CD14-positive monocyte (primary cell): ENCODE measurements at places on chromosomes 2 and 18.

GRCh38 chr2:36756438-36756837 lies 59.9 kb downstream of the VIT start:
- no peak for DNase-seq

GRCh38 chr2:128280901-128281321 lies 37.8 kb downstream of the HS6ST1 start:
- DNase-seq: peak; percentile 5

GRCh38 chr2:212537726-212538304 lies 787 bp downstream of the ERBB4 start:
- DNase-seq: no peak

GRCh38 chr2:160251569-160251968 lies 51.5 kb upstream of the ITGB6 start:
- no peak for DNase-seq

DNA sequence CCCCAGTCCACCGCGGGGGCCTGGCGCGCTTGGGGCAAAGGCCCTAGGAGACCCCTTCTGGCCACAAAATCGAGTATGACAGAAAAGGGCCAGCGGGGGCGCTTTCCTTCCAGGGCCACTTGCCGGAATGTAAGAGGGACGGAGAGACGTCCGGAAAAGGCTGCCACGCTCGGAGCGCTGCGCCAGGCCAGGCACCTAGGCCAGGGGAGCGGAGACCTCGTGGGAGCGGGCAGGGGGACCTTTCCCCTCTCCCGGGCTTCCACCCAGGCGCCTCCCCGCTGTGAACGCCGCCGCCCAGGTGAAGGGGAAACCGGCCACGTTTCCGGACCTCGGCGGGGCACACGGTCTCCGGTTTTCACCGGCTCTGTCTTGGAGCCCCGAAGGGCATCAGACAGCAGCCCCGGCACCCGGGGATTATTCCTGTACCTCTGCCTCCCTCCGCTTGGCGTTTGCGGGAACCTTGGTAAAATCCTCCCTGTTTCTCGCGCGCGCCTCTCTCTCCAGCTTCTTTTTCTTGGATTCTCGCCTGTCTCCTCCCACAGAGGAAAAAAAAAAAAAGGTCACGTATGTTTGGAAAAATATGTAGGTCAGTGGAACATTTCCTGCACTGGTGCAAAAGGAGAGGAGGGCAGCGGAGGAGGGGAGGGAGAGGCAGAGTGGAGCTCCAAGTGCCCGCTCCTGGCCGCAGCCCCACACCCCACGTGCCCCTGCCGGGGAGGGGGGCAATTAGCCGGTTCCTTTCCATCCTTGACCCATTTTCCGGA lies 1.2 kb upstream of the NPAS2 start:
- no peak for DNase-seq

DNA sequence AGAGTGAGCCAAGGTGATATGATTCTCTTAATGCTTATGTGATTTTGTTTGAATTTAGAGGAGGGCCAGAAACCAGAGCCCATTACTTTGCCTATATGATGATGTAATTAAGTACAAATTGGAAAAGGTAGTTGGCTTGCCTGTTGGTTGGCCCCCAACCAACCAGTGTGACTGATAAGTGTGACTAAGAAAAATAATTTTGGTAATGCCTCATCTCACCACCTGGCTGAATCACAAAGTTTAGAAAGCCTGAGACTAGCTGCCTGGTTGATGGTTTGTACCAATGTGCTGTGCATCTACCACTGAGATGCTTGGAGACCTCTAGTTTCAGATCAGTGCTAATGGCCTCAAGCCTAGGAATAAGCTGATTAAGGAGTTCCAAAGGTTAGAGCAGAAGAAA lies 338.7 kb downstream of the CDH2 start:
- DNase-seq: no peak

DNA sequence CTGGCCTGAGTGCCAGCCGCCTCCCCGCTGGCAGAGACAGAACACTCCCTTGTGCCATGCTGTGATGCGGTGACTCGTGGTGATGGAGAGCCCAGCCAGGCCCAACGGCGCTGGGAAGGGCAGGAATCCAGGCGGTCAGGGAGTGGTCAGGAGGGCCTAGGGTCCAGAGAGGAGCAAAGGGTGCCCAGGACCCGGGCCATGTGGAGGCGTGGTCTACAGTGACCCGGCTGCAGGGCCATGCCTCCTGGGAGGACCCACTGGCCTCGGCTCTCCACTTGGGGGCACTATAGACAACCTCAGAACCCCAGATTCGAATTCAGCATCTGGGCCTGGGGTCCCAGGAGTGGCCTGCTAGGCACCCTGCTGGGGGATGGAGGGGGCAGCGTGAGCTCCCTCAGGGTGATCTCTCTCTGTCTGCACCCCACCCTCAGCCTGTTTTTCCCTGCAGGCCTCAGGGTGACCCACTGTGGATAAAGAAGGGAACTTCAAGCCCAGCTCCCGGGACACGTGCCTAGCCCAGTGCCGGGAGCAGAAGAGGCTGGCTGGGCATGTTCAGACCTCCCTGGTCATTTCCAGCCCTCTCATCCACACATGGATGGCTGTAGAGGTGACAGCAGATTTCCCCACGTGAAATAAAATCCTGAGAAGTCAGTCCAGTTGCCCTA lies 13.0 kb downstream of the AMER3 start:
- no peak for DNase-seq

DNA sequence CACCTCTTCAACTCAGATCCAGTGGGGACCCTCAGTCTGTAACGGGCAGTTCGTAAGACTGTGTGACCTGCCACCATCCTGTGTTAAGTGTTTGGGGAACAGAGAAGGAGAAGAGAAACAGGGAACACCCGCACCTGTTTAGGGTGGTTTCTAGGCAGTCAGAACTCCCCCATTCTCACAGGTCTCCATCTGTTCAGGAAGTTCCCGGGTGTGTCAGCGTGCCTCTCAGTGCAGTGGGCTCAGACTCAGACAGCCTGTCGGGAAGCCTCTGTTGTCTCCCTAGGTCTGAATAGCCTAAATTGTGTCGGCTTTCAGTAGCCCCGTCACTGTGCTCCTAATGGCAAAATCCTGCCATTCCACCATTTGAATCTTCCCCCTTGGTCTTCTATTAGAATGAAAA lies 256.6 kb downstream of the LOXHD1 start:
- no peak for DNase-seq

DNA sequence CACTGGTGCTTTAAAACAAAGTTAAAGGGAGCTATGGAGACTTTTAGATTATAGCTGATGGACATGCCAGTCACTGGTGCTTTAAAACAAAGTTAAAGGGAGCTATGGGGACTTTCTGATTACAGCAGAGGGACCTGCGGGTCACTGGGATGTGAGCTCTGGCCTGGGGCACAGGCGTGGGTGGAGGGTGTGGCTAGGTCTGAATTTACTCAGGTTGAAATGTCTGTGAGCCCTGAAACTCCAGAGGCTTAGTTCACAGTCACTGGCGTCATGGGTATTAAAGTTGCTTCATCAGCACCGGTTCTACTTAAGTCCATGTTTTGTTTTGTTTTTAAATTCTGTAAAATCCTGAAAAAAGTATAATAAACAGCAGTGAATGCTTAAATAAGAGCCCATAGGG lies 49.0 kb upstream of the TMEM18 start:
- DNase-seq: no peak

GRCh38 chr2:206083602-206084438 lies 2.2 kb downstream of the INO80D start:
- no peak for DNase-seq

- no peak for DNase-seq
Observed at GRCh38 chr2:16244966-16245320, 304.6 kb downstream of the MYCN start.

DNA sequence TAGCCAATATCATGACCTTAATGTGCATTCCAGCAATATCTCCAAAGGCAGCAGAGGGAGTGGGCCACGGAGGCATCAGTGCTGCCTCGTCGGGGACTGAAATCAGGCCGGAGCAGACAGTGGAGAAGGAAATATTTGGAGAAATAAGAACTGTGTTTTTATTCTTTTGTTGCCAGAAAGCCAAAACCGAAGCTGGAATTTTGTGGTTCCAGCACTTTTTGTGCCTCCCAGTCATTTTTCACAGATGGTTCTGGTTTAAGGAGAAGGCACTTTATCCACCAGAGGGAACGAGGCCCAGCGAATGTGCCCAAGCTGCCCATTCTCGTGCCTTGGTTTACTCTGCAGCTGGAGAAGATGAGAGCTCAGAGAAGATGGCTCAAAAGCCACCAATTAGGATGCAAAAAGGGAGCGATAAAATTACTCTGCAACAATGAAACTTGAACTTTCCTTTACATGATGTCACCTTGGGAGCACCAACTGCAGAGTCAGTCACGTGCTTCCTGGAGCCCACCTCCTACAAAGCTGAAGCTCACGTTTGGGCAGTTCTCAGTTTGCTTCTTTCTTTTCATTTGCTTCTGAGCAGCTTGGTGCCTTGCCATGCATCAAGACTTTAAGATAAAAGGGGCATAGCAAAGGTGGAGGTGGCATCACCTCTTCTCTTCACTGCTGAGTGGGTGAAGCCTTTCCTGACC lies 288.7 kb downstream of the LPIN1 start:
- DNase-seq: no peak

GRCh38 chr2:142130111-142131009 lies 456 bp downstream of the LRP1B start:
- DNase-seq: no peak

DNA sequence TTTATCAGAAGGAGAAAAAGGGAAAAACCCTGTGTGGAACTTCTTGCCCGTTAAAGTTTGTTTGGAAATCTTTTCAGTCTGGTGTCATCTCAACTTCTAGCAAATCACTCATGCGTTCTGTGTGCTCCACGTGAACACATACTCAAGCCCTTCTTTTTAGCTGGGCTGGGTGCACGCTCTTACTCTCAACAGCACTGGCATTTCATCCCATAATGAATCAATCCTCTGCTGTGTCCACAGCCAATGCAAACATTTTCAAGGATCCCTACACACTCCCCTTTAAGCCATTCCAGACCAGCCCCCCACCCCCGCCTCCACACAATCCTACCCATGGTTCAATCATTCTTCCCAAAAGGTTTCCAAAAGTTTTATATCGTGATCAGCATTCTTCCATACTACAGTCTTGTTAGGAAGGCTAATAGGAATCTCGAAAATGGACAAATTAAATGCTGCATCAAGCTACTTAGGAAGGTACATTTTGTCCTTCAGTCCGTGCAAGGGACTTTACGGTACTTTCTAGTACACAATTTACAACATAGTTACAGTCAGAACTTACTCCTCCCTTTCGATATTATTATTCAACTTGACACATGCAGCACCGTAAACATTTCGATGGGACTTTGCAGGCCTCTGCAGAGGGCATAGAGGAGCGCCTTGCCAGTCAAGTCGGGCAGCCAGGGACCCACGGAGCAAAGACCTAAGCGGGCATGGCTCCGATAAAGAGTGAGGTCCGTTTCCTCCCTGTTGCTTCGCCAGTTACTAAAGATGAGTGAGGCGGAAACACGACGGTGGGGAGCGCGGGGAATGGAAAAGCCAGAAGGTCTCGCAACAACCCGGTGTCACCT lies 1.4 kb downstream of the PTGR3 start:
- DNase-seq: no peak

- no peak for DNase-seq
Observed at GRCh38 chr18:74760436-74760835, 162.8 kb downstream of the ZNF407 start.

DNA sequence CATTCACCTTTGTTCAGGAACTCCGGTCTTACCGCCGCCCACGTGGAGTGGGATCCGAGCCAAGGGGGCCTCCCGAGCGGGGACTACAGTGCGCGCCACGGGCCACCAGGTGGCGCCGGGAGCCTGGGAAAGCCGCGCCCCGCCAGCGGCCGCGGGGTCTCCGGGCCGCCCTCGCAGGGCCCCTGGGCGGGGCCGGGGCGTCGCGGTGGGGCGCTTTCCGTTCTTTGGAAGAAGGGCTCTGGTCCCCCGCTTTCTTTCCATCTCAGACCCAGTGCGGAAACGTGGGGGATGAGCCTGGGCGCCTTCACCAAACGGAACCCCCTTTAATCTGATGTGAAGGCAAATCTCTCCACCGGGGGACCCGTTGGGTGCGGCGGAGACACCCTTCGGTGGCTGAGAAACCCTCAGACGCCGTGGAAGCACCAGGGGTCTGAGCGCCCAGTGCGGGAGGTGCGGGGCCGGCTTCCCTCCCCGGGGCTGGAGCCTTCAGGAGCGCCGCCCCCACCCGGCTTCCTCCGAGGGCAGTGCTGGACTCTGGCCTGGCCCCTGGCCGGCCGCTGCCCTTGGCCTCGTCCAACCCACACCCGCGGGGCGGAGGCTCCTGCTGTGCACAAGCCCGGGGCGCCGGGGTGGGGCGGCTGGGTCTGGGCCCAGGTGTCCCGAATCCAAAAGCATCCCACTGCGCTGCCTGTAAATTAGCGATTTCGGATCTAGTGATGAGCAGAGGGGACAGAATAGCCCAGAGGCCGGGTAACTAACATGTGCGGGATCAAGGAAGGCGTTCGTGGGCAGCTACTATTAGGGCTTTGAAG lies 44.6 kb downstream of the GORASP2 start:
- DNase-seq: peak; percentile 64

DNA sequence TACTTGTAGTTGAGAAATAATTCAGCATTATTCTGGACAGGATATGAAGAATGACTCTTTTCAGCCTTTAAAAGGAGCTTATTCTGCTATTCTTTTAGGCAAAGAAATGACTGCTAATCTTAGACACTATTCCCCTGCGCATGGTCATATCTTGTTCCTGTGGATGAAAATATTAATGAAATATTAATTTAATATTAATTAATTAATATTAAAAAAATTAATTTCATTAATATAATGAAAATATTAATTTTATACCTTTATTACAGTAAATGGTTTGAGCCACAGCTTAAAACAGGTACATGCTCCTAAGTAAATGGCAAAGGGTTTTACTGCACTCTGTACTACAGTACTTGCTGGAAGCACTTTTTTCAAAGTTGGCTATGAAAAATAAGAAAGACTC lies 890.1 kb upstream of the PIK3C3 start:
- no peak for DNase-seq

- DNase-seq: no peak
Observed at GRCh38 chr18:26521617-26522016, 26.7 kb downstream of the KCTD1 start.

- DNase-seq: no peak
Observed at GRCh38 chr2:226799976-226800940, 638 bp upstream of the IRS1 start.

- peak; percentile 78 for DNase-seq
Observed at GRCh38 chr2:45778720-45779171, 127.3 kb downstream of the PRKCE start.

- DNase-seq: no peak
Observed at GRCh38 chr2:23270810-23271209, 114.2 kb upstream of the KLHL29 start.

DNA sequence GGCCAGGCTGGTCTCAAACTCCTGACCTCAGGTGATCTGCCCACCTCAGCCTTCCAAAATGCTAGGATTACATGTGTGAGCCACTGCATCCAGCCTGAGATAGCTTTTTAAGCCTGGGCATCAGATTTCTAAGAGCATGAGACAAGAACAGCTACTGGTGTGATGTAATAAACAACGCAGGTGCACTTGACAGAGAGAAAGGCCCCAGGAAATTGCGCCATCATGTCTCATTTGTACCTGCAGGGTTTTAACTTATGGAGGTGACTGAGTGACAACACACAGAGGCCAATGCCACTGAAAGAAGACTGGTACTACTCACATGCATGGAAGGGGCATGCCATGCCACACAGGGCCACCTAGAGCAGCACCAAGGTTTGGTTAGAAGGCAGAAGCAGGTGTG lies 209.4 kb downstream of the SP3 start:
- no peak for DNase-seq
